Mucosa of gallbladder (tissue), 1 donor: ENCODE measurements at places on chromosomes 1 and 21.

- DNase-seq = no peak
Observed at GRCh38 chr21:33386222-33386784, 16.9 kb upstream of the IFNGR2 start.

GRCh38 chr1:183982172-183982963 is 55.2 kb downstream of the COLGALT2 start:
- DNase-seq = no peak

GRCh38 chr1:206693029-206693428 is 8.3 kb downstream of the MAPKAPK2 start:
- DNase-seq = peak; percentile 64

- DNase-seq = no peak
Observed at GRCh38 chr1:36689992-36690391, 207.3 kb upstream of the CSF3R start.

- no peak for DNase-seq
Observed at GRCh38 chr1:184068354-184068753, 16.8 kb downstream of the TSEN15 start.

DNA sequence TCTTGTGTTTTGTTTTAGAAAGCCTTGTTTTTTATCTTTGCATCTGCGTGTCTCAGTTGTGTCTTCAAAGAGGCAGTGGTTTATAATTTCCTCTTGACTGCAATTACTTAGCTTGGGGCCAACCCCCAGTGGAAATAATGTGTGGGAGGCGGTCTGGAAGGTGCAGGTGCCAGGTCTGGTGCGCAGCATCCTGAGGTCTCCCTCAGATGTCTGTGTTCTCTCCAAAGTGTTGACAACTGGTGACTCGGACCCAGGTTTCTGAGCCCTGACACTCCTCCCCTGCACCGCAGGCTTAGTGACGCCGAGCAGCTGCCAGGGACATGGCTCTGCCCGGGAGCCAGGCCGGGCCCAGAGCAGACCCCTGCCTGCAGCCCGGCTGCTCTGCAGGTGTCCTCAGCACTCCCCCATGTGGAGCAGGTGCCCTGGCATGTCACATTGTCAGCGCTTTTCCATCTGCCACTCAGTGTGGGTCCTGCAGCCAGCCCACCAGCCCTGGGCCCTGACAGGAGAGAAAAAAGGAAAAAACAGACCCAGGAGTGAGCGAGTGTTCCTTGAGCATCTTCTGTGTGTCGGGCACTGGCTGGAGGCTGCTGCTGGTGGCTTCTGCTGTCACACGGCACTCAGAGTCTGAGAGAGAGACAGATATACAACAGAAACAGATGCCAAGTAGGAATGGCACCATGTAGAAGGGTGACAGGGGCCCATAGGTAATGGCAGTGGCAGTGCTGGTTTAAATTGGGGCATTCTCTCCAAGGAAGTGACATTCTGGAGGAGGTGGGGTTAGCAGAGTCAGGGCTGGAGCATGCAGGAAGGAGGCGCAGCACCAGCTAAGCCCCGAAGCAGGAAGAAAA is 24.8 kb upstream of the SELENON start:
- DNase-seq = no peak

DNA sequence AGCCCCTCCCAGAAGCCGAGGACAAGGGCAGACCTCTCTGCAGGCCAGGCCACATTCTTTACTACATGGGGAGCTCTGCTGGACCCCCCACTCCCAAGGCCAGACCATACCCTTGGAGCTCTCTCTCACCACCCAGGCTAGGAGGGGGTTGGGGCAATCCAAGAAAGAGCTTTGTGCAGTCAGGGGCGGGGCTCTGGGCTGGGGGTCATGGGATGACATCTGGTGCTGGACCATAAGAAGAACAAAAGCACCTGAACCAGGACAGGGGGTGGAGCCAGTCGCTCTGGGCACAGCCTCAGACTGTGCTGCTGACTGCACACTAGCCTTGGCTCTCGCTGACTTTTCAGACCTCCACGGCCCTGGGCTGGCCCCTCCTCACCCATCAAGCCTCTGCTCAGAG is 23.1 kb upstream of the AJAP1 start:
- no peak for DNase-seq

DNA sequence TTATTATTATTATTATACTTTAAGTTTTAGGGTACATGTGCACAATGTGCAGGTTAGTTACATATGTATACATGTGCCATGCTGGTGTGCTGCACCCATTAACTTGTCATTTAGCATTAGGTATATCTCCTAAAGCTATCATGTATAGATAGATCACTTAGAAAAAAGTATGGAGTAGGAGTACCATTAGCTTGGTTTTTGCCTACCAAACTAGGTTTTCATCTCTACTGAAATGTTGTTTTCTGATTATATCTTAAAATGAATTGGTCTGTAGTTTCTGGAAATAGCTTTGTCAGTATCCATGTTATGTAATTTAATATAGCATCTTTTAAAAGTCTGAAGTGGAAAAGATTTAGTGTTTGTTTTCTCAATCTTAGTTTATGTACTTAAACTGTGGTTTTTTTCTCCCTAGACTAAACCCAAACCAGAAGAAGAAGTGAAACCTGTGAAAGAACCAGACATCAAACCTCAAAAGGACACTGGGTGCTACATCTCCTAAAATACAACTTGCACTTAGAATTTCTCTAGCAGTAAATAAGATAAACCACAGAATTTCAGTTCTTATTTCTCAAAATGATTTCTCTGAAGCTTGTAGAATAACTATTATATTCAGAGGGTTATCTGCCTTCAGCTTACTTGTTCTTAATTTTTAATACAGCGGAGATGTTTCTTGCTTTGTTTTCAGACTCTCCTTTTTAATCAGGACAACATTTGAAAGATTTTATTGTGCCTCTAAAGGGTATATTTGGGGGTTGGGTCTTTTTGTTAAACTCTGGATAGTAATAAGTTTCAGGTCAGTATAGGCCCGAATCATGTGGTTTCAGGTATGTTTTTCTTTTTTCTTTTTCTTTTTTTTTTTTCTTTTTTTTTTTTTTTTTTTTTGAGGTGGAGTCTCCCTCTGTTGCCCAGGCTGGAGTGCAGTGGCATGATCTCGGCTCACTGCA is 4.5 kb upstream of the FAM177B start:
- DNase-seq = no peak

DNA sequence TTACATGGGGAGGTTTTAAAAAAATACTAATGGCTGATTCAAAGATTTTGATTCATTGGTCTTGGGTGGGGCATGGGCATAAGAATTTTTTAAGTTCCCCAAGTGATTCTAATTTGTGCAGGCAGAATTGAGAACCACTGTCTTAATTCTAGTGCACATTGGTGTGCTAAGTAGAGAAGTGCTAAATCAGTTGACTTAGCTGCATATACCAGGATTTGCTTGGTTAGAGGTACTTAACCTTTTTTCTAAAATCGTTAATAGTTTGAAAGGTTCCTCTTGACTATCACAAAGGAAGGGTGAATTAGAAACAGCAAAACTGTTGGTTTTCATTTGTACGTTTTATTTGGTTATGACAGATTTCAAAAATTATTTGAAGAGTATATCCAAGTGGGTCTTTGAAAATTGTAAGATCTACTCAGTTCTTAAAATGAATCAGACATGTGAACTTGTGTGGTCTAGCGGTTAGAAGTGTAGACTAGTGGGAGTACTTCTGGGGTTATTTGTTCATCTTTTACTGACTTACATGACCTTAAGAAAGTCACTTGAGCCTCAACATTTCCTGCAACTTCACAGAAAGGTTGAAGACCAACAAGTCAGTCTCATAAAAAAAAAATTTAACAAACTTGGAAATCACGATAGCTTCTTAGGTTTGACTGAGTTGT is 66.7 kb downstream of the RPAP2 start:
- DNase-seq = no peak

DNA sequence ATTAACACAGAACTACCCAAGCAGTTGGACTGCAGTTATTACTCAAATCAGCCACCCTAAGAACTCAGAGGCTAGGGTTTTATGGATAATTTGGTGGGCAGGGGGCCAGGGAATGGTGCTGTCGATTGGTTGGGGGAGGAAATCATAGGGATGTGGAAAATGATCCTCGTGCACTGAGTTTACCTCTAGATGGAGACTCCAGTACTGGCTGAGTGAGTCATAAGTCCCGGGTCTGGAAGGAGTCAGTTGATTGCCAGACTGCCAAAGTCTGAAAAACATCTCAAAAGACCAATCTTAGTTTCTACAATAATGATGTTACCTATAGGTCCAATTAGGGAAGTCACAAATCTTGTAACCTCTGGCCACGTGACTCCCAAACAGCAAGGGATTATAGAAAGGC is 257.5 kb upstream of the PRMT6 start:
- DNase-seq = no peak

DNA sequence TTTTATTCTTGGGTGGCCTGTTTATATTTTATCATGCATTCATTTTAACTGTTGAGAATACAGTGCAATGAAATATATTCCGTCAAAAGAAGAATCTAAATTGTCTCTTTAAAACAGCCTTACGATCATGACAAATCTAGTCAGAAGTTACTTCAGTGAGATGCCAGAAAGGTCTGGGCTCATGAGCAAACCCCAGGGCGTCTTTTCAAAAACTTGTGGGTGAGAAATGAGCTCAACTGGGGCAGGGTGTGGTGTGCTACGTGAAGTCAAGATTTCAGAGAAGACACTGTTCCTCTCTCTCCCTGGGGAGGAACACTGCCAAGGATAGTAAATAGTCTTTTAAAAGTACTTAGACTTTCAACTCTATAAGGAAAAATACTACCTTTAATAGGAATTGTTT is 13.4 kb upstream of the UAP1 start:
- peak; percentile 19 for DNase-seq

GRCh38 chr21:25615880-25616279 is 8.6 kb upstream of the MRPL39 start:
- no peak for DNase-seq

DNA sequence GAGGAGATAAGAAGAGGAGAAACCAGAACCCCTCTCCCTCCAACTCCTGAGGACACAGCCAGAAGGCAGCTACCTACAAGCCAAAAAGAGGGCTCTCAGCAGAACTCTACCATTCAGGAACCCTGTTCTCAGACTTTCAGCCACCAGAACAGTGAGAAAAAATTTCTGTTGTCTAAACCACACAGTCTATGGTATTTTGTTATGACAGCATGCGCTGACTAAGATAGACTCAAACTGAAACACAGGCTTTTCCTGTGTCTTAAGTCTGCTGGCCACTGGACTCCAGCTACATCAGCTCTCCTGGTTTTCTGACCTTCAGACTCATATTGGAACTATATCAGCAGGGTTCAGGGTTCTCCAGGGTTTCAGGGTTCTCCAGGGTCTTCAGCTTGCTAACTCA is 126.5 kb upstream of the TNFSF4 start:
- no peak for DNase-seq

- DNase-seq = no peak
Observed at GRCh38 chr1:28518745-28519341, 13.0 kb downstream of the RCC1 start.

DNA sequence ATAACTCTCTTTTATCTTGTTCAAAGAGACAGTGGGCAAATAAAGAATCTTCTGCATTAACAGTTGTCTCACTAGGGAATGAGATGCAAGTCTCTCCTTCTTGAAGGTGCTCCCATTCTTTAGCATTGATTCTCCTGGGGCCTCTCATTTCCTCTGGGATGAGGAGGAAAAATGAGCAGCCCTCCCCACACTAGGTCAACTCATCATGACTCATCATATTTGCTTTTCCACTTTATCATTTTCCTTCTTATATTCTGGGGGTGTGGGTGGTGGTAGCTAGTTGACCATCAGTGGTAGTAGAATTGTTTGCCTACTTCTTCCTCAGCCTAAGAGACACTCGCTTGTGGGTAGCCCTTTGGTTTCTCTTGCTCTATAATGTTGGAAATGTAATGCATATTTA is 182.0 kb upstream of the C1orf87 start:
- DNase-seq = no peak

GRCh38 chr1:187445066-187445465 is 616.3 kb downstream of the PLA2G4A start:
- no peak for DNase-seq

GRCh38 chr1:22249928-22250680 is 107.2 kb upstream of the WNT4 start:
- no peak for DNase-seq

GRCh38 chr1:38989979-38990378 is 1.1 kb upstream of the AKIRIN1 start:
- no peak for DNase-seq

- DNase-seq = no peak
Observed at GRCh38 chr1:183566026-183566425, 24.2 kb downstream of the NCF2 start.

GRCh38 chr1:219049501-219049900 is 124.2 kb upstream of the LYPLAL1 start:
- no peak for DNase-seq

- DNase-seq = no peak
Observed at GRCh38 chr1:99677416-99677815, 31.5 kb downstream of the PALMD start.

DNA sequence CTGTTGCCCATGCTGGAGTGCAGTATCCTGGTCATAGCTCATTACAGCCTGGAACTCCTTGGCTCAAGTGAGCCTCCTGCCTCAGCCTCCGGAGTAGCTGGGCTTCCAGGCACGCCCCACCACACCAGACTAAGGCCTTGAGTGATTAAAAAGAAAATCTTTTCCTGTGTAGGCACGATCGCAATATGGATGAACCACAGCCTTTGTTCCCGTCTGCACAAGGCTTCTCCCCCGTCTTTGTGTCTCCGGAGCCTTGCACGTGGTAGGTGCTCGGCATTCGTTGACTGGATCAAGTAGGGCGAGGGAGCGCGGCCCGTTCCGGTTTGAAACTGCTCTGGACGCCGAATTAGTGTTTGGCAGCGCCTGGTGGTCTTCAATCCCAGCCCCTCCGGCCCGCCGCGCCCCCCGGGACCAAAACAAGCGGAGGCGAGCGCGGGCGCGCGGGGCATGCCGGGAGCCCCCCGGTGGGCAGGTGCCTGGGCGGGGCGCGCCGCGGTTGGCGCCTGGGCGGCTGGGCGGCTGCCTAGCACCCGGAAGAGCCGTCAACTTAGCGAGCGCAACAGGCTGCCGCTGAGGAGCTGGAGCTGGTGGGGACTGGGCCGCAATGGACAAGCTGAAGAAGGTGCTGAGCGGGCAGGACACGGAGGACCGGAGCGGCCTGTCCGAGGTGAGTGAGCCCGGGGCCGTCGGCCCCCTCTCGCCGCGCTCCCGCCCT is at the start of gene SFT2D2:
Gene SFT2D2 (plus strand): TSS at position 529 of the 715 bp plus-strand sequence. CDS start 76 bp downstream, at position 605.
- DNase-seq = peak; percentile 77

GRCh38 chr1:189787201-189787600 is 690.5 kb downstream of the BRINP3 start:
- no peak for DNase-seq

DNA sequence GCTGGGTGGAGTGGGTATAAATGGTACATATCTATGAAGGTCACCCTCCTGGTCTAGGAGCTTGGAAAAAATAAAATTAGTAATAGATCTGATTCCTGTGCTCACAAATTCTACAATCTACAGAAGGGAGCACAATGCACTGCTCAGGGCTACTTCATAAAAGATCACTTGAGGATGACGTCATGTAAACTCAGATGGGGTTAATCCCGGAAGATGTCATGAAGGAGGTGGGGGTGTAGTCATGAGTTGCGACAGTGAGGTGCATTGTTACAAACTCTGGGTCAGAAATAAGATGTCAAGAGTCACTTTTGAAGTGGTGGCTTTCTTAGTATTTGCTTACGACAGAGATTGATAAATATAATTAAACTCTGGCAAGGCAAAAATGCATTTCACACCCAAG is 68.2 kb downstream of the LHX9 start:
- DNase-seq = no peak
